ENCODE measurements at places on chromosomes 1 and 21.

DNA sequence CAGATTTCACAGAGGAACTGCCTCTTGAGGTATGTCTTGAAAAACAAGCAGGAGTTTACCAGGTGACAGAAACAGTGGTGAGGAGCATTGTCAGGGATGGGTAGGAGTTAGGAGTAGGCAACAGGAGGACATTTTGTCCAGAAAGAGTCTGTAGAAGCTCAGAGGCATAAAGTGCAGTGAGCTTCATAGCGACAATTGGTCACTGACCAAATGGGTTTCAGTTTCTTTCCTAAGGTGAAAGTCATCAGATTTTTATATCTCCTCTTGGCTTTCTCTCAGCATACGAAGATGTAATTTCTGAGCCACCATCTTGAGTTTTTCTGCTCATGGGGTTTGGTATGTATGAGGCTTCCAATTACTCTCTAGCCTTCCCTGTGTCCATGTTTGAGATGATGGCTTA lies 29.3 kb upstream of the FASLG start:
- DNase-seq = no peak

- no peak for DNase-seq
Observed at GRCh38 chr1:86445919-86446318, 21.9 kb downstream of the CLCA2 start.

DNA sequence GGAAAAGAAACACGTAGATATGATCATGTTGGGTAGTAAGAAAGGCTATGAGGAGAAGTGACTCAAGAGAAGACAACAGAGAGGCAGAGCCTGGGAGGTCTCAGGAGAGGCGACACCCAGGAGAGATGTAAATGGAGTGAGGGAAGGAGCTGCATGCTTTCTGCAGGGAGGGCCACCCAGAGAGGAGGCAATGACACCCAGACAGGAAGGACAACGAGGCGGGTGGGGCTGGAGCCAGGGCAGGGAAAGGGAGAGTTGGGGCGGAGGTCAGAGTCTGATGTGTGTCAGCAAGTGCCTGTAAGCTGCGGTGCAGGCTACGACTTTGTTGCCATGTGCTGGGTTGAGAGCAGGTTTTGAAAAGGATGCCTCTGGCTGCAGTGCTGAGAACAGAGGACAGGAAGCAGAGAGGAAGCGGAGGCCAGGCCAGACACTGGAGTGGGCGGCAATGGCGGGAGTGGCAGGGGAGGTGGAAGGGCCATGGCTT lies 31.3 kb downstream of the SLC1A7 start:
- DNase-seq = no peak

DNA sequence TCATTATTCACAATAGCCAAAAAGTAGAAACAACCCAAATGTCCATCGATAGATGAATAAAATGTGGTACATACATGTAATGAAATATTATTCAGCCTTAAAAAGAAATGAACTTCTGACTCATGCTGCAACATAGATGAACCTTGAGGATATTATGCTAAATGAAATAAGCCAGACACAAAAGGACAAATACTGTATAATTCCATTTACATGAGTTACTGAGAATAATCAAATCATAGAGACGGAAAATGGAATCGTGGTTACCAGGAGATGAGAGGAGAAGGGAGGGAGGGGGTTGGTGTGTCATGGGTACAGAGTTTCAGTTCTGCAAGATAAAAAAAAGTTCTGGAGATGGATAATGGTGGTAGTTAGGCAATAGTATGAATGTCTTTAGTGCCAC lies 184.1 kb downstream of the PSMG1 start:
- DNase-seq = no peak

DNA sequence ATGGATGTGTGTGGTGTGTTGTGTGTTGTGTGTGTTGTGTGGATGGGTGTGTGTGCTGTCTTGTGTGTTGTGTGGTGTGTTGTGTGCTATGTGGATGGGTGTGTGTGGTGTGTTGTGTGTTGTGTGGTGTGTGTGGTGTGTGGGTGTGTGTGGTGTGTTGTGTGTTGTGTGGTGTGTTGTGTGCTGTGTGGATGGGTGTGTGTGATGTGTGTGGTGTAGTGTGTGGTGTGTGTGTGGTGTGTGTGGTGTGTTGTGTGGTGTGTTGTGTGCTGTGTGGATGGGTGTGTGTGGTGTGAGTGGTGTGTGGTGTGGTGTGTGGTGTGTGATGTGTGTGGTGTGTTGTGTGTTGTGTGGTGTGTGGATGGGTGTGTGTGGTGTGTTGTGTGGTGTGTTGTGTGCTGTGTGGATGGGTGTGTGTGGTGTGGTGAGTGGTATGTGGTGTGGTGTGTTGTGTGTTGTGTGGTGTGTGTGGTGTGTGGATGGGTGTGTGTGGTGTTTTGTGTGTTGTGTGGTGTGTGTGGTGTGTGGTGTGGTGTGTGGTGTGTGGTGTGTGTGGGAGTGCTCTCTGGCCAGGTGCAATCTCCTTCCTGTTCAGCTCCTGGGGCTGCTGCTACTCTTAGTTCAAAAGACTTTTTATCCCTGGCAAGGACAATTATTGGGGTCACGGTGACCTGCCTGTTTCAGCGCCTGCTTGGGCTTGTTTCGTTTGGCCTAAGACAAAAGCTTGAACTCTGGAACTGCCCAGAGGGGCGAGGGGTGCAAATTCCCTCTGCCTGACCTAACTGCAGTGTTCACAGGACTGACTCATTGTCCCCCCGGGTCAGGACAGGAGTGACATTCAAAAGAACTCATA lies 101.1 kb downstream of the UBIAD1 start:
- DNase-seq = no peak

GRCh38 chr1:13707164-13707563 lies 7.2 kb downstream of the PRDM2 start:
- no peak for DNase-seq

DNA sequence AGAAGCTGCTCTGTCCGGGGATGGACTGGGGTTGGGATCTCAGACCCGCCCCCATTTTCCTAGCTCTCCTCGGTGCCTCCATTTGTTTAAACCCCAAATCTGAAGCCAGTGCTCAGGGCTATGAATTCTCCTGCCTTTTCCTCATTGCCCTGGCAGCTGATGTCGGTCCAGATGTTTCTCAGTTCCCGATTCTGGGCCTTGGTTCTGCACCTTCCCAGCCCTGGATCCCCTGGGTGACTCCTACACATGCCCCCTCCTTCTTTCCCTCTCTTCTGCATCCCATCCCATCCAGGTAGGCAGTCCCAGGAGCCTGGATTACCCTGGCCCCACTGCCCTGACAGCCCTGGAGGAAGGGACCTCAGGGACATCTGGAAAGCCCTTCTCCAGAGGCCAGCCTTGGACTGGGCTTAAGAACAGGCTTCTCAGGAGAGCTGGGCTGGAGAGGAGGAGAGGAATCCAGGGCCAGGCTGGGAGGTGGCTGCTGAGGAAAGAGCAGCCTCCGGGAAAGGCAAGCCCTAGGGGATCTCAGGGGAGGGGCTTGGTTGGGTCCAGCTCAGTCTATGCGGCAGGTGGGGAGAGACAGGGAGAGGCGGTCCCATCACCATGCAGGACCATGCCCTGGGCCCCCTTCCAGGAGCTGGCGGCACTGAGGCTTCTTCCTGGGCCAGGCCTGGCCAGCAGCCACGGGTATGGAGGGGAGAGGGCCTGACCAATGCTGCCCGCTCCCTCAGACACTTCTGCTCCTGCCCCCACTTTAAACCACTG lies 6.8 kb upstream of the EPS8L3 start:
- DNase-seq = no peak

DNA sequence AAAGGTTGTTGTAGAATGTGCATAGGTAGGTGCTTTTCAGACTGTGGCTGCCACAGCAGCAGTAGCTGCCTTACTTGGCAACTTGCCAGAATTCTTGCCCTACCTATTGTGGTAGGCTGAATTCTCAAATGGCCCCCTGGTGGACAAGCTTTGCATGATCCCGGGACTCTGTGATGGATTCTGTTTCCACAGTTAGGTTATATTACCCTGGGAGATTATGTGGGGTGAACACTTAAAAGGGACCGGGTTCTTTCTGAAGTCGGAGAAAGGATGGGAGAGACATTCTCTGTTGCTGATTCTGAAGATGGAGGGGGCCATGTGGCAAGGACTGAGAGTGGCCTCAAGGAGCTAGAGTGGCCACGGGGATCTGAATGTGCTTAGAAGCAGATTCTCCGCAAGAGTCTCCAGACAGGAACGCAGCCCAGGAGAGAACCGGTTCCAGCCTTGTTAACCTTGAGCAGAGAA lies 32.1 kb upstream of the KCNE1 start:
- DNase-seq = peak; percentile 74

DNA sequence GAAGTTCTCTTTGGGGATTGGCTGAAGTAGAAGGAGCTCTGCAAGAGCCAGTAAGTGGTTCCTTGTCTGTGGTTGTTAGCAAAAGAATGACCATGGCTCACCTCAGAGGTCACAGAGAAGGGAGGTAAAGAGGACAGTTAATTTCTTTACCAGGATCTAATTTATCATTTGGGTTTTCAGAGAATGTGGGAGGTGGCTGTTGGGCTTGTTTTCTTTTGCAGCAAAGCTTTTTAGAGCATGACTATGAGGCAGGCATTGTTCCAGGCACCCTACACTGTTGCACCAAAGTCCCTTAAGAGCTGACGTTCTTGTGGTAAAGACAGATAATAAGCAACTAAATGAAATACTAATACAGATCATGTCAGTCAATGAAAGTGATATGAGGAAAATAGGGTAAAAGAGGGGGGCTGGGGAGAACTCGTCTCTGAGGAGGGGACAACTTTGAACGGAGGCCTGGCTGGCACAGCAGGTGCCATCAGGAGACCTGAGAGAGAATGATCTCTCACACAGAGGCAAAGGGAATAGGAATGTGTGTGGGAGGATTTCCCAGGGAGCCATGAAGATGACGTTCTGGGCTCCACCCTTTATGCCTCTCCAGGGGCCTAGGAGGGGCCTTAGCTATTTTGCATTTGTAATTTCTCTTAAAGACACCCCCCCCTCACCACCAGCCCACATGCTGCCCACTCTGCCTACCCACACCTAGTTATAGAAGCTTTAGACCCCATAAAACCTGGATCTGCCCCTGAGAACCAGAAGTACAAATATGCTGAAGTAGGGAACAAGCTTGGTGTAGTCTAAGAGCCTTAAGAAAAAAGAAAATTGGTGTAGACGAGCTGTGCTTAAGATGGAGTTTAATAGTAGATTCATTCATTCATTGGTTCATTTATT lies 177.5 kb downstream of the ROR1 start:
- no peak for DNase-seq

GRCh38 chr1:20405051-20405754 lies 80.8 kb downstream of the CAMK2N1 start:
- DNase-seq = no peak

DNA sequence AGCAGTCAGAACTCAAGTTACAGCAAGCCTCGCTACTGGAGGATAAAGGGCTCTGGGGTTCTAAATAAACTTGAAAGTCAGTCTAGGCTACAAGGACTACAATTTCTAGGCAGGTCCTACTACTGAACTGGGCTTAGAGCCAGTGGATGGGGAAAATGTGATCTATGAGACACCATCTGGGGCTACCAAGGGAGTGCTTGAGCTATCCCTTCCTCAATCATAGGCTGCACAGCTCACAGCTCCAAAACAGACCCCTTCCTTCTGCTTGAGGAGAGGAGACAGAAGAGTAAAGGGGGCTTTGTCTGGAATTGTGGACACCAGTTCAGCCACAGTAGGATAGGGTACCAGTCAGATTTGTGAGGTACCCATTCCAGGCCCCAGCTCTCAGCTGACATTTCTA lies 145.8 kb upstream of the SNX7 start:
- no peak for DNase-seq
